Activated CD4-positive, alpha-beta memory T cell treated with anti-CD3 and anti-CD28 coated beads for 36 hours (primary cell): ENCODE measurements at places on chromosomes 16 and 17.

GRCh38 chr16:73616166-73616753 lies 568.3 kb upstream of the ZFHX3 start:
- DNase-seq: no peak

DNA sequence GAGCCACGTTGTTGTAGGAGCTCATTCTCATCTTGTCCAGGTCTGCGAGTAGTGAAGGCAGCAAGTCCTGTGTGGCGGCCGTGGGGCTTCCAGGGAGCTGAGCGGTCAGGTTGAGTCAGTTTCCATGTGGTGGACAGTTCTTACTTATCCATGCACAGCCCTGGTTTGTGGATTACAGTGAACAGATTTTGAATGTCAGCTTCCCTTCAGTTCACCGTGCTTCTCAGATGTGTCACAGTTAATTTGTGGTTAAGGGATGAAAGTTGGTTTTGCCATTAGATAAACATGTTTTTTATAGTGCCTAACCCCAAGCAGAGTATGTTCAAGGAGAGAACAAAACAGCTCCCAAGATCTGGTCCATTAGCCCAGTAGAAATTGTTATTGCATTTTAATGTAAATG lies 103.1 kb downstream of the RPTOR start:
- DNase-seq: peak; percentile 50

DNA sequence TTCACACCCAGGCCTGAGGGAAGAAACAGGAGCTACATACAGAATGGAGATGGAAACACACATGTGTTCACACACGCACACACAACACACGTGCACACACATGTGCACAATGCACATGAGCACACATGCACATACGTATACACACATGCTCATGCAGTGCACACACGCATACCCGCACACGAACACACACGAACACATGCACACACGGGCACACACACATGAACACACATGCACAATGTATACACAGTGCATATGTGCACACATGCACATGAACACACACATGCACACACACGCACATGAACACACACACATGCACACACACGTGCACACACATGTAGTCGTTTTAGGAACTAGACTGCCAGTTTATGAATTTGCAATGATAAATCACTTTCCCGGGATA lies 49.3 kb upstream of the CDR2 start:
- no peak for DNase-seq

DNA sequence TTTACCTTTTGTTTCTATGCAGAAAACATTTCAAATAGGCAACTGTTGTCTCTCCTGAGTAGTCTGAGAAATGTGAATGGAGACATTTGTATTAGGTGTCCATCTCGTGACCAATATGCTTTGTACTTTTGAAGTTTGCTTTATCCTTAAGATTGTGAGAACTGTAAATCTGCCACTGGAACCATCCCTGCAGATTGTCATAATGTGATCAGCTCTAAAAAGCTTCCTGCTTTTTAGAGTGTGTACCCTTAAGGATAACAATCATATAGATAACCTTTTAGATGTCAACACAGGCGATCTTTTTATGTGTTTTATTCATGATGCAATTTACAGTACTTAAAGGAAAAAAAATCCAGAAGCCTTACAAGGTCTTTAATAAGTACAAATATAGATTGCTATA lies 63.5 kb downstream of the PRKCA start:
- no peak for DNase-seq

- no peak for DNase-seq
These were observed 33.2 kb upstream of the MPHOSPH6 start for GRCh38 chr16:82203198-82203597.

DNA sequence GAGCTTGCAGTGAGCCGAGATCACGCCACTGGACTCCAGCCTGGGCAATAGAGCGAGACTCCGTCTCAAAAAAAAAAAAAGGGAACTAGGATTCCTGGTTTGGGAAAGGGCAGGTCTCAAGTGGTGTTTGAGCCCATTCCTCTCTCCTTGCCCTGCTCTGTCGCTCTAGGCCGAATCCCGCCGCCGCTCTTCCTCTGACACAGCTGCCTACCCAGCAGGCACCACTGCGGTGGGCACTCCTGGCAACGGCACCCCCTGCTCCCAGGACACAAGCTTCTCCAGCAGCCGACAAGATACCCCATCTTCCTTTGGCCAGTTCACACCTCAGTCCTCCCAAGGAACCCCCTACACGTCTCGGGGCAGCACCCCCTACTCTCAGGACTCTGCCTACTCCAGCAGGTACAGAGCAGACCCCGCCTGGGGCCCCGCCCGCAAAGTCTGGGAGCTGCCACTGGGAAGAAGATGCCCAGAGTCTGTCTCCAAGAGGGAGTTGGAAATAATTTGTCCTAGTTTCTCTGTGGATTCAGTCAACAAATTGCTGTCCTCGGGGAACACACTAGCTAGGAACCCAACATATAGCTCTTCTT lies 6.5 kb downstream of the SETD1A start:
- no peak for DNase-seq

- DNase-seq: no peak
These were observed 47.5 kb downstream of the NT5M start for GRCh38 chr17:17350491-17351355.

- no peak for DNase-seq
These were observed 601.4 kb upstream of the CA10 start for GRCh38 chr17:52759864-52760263.

GRCh38 chr17:2712300-2713043 lies 908 bp upstream of the CLUH start:
- no peak for DNase-seq

- no peak for DNase-seq
These were observed 19.4 kb upstream of the NFATC3 start for GRCh38 chr16:68065716-68066305.

DNA sequence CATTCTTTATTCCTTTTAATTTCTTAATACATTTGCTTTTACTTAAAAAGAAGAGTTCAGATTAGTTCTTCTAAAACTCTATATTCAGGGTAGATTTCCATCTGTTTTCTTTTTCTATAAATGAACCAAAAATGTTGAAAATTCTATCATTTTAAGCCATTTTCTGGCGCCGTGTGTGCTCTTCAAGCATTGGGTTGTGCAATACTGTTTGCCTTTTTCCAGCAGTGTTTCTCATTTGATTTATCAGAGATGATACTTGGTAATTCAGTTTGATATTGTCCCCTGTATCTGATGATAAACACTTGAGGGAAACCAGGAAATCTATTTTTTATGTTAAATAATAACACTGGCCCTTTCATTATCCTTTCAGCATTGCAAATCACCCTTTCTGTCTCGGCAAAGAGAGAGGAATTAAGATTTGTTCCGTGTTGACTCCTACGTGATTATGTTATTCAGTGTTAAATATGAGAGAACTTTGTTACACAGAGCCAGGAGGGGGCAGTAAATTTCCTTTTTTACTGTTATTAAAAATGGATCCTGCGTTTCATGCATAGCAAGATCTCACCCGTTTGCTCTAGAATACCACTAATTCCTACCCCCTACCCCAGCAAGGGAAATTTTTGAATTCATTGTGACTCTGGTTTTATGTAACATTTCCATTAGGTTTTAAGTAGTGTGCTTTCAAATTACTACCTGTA lies 606.9 kb upstream of the RBFOX1 start:
- no peak for DNase-seq

DNA sequence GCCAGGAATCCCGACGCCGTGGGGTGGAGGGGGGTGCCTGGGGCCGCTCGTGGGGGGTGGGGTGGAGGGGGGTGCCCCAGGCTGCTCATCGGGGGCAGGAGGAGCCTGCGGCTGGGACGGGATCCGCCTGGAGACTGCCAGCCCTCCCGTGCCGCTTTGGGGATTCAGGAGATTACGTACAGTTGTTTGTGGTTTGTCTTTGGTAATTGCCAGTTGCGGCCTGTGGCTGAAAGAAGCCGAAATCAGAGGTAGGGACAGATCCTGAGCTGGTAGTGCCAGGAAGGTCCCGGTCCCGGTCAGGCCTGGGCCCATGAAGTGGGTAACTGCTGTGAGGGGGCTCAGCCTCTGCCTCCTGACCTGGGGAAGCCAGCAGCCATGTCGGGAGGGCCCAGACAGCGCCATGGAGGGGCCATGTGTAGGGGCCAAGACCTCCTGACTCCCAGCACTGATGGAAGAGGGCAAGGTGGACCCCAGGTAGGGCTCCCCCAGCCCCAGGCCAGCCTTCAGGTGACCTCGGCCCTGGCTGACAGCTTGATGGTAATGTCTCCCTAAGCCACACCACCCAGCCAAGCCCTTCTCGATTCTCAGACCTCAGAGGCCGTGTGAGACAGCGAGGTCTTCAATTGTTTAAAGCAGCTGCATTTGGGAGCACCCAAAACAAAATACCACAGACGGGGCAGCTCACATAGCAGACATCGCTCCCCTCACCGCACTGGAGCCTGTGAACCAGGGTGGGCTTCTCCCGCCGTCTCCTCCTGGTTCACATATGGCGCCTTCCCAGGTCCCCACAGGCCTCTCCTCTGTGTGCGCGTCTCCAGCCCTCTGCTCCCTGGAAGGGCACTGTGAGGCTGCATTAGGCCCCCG lies 34.9 kb upstream of the SSTR5 start:
- no peak for DNase-seq

GRCh38 chr17:31008374-31009041 lies 37.7 kb downstream of the RNF135 start:
- DNase-seq: peak; percentile 74

- no peak for DNase-seq
These were observed 30.2 kb upstream of the ABCC3 start for GRCh38 chr17:50604513-50604912.

DNA sequence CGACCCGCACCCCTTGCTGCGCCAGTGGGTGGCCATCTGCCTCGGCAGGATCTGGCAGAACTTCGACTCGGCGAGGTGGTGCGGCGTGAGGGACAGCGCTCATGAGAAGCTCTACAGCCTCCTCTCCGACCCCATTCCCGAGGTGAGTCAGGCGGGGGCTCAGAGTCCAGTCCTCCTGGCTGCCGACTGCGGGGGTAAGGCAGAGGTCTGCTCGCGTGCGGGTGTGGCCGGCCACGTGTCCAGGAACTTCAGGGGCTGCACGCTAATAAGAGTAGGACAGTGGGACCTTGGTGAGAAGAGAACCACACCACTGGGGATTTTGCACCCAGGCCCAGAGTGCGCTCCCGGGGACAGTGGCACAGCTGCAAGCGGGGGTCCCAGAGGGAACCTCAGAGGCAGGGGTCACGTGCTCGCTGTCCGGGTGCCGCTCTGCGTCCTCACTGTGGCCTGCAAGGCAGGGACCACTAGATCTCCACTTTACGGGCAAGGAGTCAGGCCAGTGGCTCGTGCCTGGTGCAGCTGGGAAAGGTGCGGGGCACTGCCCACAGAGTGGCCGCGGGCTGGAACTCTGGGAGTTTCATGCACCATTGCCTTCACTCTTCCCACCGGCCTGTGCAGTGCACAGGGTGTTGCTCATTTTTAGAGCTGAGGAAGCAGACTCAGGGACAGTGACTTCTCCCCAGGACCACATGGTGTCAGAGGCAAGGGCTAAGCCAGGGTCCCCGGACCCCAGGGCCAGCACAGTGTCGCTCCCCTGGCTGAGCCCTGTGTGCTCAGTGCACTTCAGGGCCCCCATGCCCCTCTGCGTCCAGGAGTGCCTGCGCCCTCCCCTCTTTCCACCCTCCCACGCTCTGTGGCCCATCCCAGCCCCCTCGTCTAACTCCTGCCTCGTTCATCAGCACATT lies 107.6 kb upstream of the CHMP6 start:
- DNase-seq: no peak
